ENCODE measurements at places on chromosomes 2 and 18. TPM values are rescaled to one million over a fixed set of nuclear protein-coding genes. Genes with fewer than 3 reads are reported as not detected.

Gene ASAP2
- total RNA-seq = 39.9 TPM

Gene OTX1
- total RNA-seq = 4.3 TPM

Gene PCARE
- total RNA-seq = not detected

Gene ABHD1
- 1.3 TPM for total RNA-seq

Gene NOL4
- not detected for total RNA-seq

Gene FAP
- total RNA-seq = 0.08 TPM

Gene EML6
- 1.8 TPM for total RNA-seq

Gene OTOS
- not detected for total RNA-seq

Gene LRRTM4
- not detected for total RNA-seq

Gene LRATD1
- total RNA-seq = not detected

Gene ANKRD30BL
- not detected for total RNA-seq

Gene SH3BP4
- 33.9 TPM for total RNA-seq

Gene UGT1A8
- not detected for total RNA-seq

Gene LBH
- 125 TPM for total RNA-seq

Gene FOSL2
- total RNA-seq = 49.5 TPM

Gene NDC80
- total RNA-seq = 16.5 TPM

Gene TMEM169
- 0.85 TPM for total RNA-seq

Gene TP53I3
- total RNA-seq = 182 TPM

Gene MAP2
- total RNA-seq = 0.28 TPM

Gene LIMS4
- total RNA-seq = 0.59 TPM

Gene MAPRE2
- total RNA-seq = 17.0 TPM

Gene PIEZO2
- 0.74 TPM for total RNA-seq

Gene ASB18
- not detected for total RNA-seq

Gene NEU4
- 0.18 TPM for total RNA-seq

Gene OR6B2
- not detected for total RNA-seq

Gene OTOF
- total RNA-seq = 0.03 TPM

Gene PLEK
- not detected for total RNA-seq

Gene TLX2
- 0.30 TPM for total RNA-seq

Gene ADD2
- total RNA-seq = 23.6 TPM

Gene LIMS3
- total RNA-seq = not detected

Gene GKN2
- 3.7 TPM for total RNA-seq

Gene TTC39C
- total RNA-seq = 11.4 TPM

Gene SLC8A1
- 0.71 TPM for total RNA-seq

Gene MYO5B
- total RNA-seq = 14.9 TPM

Gene SNORC
- total RNA-seq = 8.3 TPM

Gene CREG2
- total RNA-seq = 10.0 TPM
